ENCODE measurements at places on chromosomes 2 and 18. TPM values are rescaled to one million over a fixed set of nuclear protein-coding genes. Genes with fewer than 3 reads are reported as not detected.

GRCh38 chr18:825891-826585 lies 14.0 kb upstream of the YES1 start:
- DNase-seq: no peak

DNA sequence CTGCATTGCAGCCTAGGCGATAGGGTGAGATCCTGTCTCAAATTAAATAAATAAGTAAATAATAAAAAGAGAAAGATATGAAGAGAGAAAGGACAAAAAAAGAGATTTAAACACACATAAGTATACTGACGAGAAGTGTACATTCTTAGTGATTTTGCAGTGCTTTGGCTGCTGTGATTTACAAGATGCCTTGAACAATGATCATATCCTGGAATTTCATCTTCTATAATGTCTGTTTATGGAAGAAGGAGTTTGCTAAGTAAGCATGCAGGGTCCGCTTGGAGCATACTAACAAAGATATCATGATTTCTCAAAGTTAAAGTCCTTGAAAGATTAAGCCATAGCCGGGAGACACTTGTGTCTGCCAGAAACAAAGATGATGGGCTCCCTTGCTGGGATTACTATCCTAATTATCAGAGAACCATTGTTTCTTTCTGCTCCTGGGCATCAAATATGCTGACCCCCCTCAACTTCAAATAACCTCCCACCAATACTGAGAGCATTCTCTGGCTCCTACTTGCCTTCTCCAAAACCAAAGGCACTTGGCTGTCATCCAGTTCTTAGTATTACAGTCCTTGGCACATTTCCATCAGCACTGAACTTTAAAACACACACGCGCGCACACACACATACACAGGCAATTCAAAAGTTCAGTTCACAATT lies 47.5 kb upstream of the STAM2 start:
- peak; percentile 84 for DNase-seq

DNA sequence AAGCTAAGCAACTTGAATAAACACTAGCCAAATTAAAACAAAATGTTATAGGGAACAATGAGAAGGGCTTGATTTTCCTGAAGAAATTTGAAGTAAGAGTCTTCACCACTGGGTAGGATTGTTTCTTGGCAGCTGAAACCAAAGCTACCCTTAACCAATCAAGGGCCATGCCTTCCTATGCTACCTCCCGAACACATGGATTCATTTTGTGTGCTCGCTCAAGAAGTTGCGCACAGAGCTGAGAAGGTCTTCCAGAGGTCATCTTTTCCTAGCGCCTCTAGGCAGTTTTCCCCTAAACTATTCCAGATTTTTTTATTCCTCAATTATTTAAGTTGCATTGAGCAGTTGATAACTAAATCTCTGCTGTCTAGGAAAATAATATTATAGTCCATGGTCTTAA lies 264.6 kb downstream of the RBM43 start:
- DNase-seq: no peak

DNA sequence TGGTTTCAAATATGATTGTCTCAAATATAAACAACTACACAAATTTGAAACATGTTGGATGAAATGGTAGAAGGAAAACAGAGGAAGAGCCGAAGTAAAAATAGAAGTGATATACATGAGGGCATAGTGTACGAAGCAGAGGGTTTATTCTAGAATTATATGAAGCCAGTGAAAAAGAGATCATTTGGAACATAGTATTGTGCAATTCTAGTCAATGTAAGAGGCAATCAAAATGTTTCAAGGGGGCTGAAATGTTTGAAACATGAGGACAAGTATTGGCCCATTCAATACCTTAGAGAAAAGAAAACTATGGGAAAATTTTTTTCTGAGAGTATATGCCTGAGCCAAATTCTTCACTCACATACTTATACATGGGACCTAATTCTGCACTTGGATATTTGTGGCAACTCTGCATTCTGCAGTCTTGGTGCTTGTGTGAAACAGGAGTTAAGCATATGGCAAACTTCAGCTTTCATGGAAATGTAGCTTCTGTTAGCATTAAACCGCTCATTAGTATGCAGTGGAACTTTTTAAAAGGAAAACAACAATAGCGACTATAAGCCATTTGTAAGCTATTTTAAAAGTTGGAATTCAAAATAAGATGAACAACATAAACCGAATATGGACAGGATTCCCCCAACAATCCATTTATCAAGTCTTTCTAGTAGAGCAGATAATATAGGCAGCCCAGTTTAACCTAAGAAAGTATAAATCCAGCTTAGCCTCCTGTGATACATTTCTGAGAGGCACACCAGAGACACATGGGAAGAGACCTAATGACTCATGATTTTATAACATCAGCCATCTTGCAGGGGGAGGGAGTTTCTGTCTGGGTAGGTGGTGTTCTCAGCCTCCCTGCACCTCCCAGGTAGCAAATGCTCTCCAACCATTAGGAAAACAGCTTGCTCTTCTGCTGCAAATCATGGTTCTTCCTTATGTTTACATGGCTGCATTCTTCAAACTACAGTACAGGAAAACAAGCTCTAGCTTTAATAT lies 197.8 kb downstream of the PAX3 start:
- no peak for DNase-seq

GRCh38 chr2:119485336-119486110 lies 38.8 kb downstream of the SCTR start:
- no peak for DNase-seq

- DNase-seq: no peak
Observed at GRCh38 chr18:54255141-54255540, 14.2 kb upstream of the POLI start.

DNA sequence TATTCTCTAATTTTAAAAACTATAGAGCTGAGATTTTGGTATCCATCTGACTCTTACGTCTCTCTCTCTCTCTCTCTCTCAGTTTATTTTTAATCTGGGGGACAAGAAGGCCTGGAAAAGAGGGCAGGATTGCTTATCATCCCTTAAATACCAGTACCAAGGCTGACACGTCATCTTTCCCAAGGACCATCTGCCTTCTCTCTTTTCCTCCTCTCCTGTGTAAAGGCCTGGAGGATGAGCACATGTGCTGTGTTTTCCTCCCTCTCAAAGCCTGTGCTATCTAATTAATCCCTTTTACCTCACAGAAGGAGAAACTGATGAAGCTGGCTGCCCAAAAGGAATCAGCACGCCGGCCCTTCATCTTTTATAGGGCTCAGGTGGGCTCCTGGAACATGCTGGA lies 7.3 kb downstream of the IL37 start:
- DNase-seq: no peak

- DNase-seq: no peak
Observed at GRCh38 chr18:905307-905947, 756 bp downstream of the ADCYAP1 start.

DNA sequence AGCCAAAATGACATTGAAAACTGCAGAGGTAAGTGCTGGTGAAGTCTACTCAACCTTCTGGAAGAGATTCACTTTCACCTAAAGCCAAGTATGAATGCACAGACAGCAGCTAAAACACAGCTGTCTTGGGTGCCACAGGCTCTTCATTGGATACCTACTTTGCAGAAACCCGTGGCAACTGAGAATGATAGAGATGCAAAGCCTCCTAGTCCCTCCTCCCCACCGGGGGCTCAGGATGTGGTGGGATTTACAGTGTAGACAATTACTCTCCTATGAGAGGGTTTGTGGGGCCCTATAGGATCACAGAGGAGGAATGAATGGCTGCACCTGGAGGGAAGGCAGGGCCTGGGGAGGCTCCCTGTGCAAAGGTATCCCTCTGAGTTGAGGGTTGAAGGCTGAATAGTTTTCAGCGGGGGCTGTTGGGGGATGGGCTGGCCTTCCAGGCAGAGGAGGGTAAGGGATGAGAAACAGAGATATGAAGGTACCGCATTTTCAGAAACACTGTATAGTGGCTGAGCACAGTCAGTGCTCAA lies 131.6 kb downstream of the RNF144A start:
- DNase-seq: no peak

DNA sequence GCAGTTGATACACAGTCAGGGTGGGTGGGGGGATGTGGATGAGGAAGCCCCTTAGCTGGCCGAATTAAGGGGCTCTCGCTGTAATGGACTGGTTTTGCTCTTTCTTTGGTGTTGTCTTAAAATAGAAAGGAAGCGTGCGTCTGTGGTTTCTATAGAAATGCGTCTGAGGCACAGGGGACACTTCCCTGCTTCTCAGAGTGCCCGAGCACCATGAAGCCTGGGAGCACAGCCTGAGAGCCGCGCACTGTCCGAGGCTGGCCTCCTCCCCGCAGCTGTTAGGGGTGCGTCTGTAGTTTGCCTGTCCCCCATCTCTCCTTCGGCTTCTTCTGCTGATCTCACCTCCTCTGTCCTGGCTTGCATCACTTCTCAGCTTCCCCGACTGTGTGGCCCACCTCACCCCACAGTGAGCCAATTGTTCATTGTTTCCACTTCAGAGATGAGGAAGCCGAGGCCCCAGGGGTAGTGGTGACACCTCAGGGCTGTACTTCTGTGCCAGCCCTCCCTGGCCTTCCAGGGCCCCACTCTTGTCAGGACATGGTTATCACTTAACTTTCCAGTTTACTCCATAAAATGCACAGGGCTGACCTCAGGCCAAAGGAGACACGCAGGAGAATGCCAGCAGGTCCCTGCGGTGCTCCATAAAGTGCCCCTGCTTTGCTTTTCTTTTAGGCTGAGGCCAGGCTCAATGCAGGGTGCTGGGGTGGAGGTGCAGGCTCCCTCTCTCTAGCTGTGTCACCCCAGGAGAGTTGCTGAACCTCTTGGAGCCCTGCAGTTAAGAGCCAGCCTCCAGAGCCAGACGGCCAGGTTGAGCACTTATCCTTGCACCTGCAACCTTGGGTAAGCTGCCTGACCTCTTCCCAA lies 210.6 kb downstream of the SEPTIN10 start:
- peak; percentile 10 for DNase-seq

DNA sequence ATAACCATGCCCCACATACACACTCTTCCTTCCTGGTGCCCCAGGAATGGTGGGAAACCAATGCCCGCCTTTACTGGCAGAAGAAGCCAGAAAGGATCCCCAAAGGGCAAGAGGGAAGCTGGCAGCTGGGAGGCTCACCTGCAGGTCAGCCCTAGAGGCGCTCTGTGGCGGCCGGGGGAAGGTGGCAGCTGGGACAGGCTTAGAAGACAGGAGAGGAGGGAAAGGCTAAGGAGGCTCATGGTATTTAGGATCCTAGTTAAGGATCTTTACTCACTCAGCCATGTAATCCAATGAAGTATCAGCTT lies 23.8 kb downstream of the ADRA2B start:
- no peak for DNase-seq

DNA sequence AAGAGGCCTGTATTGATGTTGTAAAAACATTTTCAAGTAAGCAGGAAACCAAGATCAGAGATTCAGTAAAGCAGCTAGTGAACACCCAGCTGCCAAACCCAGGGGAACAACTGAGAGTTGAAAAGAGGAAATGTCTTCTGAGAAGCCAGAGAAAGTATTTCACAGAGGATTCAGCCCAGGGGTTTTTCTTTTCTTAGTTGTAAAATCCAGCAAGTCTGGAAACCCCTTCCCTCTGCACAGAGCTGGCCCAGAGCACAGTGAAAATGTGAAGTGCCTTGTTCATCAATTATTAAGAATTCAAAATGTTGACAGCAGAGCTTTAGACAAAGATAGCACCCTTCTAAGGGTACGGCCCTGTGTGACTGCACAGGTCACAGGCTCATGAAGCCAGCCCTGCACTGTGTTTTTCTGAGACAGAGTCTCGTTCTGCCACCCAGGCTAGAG lies 28.4 kb downstream of the AFF3 start:
- no peak for DNase-seq

DNA sequence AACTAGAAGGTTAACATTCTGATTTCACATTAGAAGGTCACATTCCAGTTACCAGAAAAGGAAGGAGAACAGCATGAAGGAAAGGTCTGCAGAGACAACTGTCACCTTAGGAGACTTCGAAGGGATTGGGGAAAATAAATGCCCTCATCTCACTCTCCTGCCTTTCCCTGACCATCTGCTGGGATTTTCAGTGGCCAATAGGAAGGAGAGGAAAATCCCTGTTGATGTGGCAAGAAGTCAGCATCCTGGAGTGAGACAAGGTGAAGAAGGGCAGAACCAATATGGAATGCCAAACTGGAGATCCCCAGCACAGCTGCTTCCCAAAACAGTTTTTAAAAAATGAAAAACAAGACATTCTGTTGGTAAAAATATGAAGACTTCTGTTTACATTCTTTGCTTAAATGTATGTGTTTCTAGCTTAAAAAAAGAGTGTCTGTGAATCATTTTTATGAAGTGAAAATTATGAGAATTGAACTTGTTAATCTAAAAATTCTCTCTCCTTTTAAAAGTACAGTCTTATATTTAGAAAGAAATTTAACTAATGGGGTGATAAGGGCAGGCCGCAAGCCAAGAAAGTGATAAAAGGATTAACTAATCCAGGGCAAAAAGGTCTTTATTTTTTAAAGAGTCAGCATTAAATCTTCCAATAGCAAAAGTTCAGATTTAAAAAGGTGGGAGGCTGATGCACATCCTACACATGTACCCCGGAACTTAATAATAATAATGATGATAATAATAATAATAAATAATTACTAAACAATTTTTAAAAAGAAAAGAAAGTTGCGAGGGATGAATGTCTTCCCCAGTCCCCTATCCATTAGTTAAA lies 160.6 kb upstream of the DOK6 start:
- DNase-seq: no peak

DNA sequence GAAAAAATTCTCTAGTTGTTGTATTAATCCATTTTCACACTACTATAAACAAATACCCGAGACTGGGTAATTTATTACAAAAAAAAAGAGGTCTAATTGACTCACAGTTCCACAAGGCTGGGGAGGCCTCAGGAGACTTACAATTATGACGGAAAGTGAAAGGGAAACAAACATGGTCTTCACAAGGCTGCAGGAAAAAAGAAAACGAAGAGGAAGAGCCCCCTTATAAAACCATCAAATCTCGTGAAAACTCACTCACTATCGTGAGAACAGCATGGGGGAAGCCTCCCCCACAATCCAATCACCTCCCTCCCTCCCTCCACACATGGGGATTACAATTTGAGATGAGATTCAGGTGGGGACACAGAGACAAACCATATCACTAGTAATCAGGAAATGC lies 61.7 kb upstream of the SPTBN1 start:
- no peak for DNase-seq

DNA sequence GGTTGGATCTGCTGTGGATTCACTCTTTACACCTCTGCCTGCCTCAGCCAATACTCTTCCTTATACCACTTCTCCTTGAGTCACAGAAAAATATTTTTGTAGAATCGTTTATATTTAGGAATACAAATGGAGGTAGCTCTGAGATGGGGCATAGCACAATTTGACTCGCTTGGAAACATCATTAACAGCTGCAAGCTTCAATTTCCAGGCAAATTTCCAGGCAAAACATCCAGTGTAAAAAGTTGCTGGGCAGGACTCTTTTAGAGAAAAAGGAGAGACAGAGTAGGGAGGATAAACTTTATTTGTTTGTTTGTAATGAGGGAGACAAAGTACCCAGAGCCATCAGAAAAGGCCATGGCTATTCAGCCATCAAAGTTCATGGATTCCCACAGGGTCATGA lies 74.4 kb upstream of the SOX11 start:
- no peak for DNase-seq

- no peak for DNase-seq
Observed at GRCh38 chr2:98832172-98832571, 101.2 kb upstream of the MGAT4A start.

The CXCR1 gene
- total RNA-seq: not detected

The KCTD1 gene
- total RNA-seq: 6.7 TPM

The TUBB8B gene
- total RNA-seq: 0.14 TPM

The PJVK gene
- total RNA-seq: 0.42 TPM

The PSMA8 gene
- not detected for total RNA-seq

The DYNAP gene
- not detected for total RNA-seq

The BCL11A gene
- under 0.01 TPM for total RNA-seq

The COL3A1 gene
- 10.9 TPM for total RNA-seq

The PLGLB2 gene
- total RNA-seq: 0.65 TPM

The TLX2 gene
- total RNA-seq: not detected

The PID1 gene
- total RNA-seq: under 0.01 TPM

The CRYGC gene
- not detected for total RNA-seq

The HOXD4 gene
- total RNA-seq: 8.8 TPM
